ENCODE measurements at places on chromosomes 13 and 19.

DNA sequence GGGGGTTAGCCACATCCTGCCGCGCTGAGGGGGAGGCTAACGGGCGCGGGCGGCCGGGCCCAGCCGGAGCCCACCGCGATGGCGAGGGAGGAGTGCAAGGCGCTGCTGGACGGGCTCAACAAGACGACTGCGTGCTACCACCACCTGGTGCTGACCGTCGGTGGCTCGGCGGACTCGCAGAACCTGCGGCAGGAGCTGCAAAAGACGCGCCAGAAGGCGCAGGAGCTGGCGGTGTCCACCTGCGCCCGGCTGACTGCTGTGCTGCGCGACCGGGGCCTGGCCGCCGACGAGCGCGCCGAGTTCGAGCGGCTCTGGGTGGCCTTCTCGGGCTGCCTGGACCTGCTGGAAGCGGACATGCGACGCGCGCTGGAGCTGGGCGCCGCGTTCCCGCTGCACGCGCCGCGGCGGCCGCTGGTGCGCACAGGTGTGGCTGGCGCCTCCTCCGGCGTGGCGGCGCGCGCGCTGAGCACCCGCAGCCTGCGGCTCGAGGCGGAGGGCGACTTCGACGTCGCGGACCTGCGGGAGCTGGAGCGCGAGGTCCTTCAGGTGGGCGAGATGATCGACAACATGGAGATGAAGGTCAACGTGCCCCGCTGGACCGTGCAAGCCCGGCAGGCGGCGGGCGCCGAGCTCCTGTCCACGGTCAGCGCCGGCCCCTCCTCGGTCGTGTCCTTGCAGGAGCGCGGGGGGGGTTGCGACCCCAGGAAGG is 692 bp downstream of the RGS9BP start:
- DNase-seq, result peak; percentile 53

DNA sequence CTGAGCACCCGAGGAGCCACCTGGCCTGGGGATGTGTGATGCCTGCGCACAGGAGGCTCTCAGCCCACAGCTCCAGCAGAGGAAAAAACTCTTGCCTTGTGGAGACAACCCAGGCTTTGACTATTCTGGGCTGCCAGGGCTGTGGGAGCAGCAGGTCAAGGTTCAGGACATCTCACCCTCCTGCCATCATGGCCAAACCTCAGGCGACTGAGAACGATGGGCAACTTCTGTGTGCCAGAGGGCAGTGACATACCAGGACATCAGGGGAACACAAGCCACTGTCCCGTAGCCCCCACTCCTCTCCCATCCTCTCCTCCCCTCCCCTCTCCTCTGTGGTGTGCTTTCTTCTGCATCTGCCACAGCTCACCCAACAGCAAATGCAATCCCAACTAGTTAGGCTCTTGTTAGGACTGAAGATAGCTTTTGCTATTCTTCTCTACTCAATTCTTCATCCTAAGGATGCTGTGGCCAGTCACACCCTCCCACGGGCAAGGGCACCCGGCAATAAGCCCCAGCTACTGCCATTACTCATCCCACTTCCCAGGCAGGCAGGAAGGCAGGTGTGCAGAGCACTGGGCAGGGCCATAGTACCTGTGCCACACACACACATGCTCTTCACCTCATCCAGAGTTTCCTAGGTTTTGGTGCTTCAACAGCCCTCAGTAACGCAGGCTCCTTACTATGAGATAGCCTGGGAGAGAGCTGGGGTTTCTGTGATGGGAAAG is 16.8 kb downstream of the ELL start:
- DNase-seq, result no peak

DNA sequence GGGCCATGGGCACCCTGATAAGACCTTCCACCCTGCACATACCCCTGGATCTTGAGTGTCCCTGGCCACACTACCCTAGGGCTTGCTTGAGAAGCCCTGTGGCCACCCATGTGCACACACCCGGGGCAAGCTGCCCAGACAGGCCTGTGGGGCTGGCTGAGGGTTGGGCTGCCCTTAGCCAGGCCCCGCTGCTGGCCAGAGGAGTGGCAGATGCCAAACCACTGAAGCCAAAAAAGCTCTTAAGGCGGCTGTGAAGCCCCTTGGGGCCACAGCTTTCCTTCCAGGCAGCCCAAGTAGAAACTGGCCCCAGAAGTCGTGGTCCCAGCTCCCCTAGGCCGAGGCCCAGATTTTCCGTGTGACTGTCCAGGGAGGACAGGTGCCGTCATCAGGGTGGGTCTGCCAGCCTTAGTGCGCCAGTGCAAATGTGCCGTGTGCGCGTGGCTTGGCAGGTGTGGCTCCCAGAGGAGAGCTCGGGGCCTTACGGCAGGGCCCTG is 14.8 kb downstream of the CEBPG start:
- DNase-seq, result no peak

DNA sequence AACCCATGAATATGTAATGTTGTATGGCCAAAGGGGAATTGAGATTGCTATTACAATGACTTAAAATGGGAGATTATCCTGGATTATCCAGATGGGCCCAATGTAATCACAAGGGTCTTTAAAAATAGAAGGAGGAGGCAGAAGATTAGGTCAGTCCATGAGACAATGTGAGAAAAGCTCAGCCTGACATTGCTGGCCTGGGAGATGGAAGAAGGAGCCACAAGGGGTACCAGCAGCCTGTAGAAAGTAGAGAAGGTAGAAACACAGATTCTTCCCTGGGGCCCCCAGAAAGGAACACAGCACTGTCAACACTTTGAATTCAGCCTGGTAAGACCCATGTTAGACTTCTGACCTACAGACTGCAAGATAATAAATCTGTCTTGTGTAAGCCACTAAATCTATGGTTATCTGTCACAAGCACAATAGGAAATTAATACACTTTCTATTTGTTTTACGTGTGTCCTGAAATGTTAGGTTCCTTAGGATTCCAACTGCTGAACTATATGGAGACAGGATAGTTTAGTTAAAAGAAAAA is 132.9 kb upstream of the SERP2 start:
- no peak for DNase-seq

DNA sequence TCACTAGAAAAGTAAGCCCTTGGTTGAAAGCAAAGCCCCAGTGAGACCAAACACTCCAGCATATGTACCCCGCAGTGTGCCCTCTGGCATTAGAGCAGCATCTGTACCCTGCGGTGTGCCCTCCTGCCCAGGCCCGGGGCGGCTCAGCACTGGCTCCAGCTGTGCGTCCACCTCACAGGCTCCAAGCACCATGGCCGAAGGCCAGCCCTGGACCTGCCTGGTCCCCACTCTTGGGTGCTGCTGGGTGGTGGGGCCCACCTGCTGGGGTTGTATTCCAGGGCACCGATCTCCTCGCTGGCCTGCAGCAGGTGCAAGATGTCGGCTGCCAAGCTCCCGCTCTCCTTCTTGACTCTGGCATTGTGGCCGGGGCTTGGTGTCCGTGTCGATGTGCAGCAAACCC is 230.2 kb downstream of the TUBA3C start:
- DNase-seq, result no peak

GRCh38 chr19:17479325-17479791 is 9.0 kb downstream of the SLC27A1 start:
- no peak for DNase-seq

DNA sequence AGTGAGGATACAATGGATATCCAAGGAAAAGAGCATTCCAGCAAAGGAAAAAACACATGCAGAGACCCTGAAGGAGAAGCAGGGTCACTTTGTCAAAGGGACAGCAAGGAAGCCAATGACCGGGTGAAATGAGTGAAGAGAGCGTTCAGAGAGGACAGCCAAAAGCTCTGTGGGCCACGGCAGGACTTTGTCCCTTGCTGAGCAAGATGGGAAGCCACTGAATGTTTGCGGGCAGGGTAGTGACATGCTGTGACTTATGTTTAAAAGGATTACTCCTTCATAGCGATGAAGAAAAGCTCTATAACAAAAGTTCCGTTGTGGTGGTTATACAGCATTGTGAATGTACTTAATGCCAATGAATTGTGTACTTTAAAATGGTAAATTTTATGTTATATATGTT is 16.5 kb downstream of the ZAR1L start:
- DNase-seq, result no peak
